ENCODE measurements at places on chromosomes 4 and X.

DNA sequence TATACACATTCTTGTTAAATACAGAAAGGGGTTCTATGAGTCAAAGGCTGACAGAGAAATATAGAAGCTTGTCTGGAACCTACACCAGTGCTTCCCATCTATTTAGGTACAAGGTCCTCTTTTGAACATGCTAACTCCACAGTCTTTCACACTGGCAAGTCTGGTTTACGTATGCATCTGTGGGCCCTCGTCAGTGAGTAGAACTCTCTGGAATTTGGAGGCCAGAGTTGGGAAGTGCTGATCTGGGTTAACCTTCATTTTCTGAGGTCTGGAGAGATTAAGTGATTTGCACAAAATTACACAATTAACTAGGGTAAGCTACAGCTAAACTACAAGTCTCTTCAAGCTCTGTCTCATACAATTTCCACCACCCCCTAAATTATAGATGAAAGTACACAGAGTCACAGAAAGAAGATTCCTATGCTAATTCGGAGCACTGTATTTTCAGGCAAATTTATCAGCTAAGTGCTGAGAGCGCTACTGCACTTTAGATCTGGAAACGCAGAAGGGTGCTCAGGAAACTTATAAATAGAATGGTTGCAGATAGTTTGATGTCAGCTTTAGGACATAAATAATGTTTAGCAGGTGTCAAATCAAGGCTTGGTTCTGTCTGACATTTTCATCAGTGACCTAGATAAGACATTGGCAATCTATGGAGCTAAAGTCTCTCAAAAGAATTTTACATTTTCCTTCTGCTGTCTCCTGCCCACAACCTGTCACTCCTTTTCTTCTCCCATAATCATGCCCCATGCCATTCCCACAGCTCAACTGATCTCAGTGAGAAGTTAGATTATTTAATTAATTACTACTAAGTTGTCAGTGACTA, 43.0 kb upstream of the PDLIM5 start:
- DNase-seq: no peak

DNA sequence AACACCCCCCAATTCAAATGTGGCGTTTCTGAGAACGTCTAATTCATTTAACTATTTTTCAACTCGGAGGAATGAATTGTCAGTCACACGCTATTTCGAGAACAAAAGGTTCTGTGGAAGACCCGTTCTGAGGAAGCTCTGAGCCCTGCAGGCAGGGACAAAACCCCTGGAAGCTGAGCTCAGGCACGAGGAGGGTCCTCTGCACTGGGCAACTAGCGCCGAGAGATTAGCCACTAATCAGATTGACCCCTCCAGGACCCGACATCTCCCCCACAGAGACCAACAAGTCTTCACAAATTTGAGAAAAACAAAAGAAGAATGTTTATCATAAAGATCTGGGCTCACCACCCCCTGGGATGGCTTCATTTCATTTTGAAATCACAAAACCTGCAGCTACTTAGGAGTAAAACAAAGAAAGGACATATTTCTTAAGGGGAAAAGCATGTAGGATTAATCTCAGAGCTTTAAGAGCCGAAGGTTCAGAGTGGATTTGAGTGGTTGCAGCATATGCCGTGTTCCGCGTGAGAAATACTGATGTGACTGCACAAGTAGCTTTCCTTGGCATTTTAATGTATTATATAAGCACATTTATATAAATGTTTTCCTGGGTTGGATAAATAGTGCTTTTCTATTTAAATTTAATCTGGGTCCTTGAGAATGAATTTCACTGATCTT, 41.8 kb downstream of the ADRA2C start:
- no peak for DNase-seq

DNA sequence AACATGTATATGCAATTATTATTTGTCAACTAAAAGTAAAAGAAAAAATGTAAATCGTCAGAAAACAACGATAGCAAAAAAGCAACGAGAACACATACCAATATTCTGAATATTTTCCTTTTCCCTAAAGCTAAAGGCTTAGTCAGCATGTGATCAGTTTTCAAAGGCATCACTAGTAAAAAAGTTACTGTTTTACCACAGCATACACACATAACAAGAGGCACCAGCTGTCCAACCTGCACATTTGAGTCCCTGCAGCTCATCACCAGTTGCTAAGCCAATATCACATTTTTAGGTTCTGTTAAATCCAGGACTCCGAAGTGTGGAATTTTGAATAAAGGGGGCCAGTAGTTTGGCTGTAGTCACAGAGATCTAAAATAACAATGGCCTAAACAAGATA, 203.8 kb downstream of the ADGRA3 start:
- no peak for DNase-seq

- no peak for DNase-seq
Measured at GRCh38 chr4:186619088-186619487, 63.7 kb upstream of the MTNR1A start.

- DNase-seq: no peak
Measured at GRCh38 chr4:163331629-163332376, 593 bp downstream of the NPY1R start.

DNA sequence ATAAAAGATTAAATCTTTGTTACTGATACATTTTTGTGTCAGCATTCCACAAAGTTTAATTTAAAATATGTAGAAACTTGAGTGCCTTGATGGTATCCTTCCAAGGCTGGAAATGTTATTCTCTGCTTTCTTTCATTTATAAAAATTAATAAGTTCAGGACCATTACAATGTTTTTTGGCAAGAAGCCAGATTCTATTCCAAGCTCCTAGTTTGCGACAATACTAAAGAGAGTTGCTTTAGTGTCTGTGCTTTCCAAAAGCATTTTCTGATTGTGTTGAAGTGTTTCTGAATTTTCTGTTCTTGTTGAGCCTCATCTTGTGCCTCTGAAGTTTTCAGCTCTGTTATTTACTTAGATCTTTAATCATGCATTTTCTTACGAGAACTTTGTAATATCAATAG, 516.2 kb downstream of the KCTD8 start:
- no peak for DNase-seq

DNA sequence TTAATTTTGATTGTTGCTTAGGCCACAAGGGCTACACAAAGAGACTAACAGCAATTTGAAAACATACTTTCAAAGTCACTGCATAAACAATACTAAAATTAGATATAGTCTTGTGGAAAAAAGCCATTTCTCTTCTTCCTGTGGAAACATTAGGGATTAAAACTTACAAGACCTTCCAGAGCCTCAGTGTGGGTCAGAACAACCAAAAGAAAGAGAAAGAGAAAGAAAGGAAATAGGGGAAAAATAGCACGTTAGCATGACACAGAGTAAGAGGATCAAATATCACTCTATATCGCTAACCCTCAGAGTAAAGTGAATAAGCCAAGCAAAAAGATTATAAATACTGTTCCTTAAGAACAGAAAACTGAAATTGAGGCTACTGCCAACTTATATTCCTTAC, 127.8 kb upstream of the DIAPH2 start:
- DNase-seq: no peak

DNA sequence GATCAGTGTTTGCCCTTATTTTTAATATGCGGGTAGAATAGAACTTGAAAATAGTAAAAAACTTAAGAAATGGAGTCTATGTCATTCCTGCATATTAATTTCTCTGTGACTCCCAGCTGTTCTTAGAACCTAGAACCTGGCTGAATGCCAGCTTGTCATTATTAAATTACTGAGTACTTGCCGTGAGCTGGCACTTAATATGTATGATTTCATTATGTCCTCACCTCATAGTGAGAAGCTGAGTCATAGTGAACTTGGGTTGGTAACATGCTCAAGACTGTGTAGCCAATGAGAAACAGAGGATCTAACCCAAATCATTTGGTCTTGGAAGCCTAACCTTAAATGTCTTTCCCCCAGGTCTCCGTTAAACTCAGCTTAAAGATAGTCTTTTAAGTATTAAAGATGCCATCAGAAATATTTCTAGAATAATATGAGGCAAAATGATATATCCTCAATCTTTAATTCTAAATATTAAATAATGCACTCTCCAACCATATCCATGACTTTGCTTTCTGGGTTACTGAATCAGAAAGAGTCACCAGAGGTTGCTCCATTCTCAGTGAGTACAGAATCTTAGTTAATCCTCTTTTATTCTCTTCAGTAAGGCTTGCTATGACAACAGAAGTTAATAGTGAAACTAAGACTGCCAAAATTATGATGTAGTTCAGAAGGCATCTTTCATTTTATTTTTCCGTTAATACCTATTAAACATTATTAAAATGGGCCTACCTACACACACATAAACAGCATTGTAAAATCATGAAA, 58.6 kb upstream of the TLL1 start:
- no peak for DNase-seq

GRCh38 chr4:31998807-31999206, 1278.6 kb downstream of the PCDH7 start:
- no peak for DNase-seq

Data from stimulated activated effector memory CD8-positive, alpha-beta T cell treated with anti-CD3 and anti-CD28 coated beads, Interleukin-12 subunit alpha, Interleukin-12 subunit beta, amount 100 ng/mL, for 72 hours (primary cell).